ENCODE measurements at places on chromosomes 13 and 19.

DNA sequence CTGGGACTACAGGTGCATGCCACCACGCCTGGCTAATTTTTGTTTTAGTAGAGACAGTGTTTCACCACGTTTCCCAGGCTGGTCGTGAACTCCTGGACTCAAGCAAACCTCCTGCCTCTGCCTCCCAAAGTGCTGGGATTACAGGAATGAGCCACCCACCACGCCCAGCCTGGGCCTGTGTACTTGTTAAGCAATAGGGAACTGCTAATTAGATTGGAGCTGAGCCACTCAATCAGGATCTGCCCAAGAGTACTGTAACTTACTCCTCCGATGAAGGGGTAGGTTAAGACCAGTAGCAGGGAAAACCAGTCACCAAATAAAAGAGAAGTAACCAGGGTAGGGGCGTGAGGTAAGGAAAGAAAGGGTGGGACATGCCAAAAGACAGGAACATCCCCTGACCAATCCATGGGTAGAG is 2.3 kb downstream of the DDX39A start:
- no peak for DNase-seq

DNA sequence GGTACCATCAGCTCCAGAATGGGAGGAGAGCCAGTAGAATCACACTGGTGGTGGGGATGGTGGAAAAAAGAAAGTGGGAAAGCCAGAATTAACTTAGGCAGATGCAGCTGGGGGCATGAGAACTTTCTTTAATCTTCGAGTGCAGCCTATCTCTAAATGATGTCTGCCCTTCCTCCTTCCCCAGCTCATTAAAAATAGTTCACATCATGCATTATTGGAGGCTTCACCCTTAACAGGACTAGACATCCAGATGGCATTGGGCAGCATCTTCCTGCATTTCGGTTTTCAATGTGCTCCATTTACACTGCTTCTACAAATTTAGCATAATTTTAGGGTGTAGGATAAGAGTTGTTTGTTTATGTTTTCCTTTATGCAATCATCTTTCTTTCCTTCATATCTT is 272.8 kb downstream of the COG6 start:
- DNase-seq: no peak

GRCh38 chr13:78258304-78258703 is 339.7 kb upstream of the EDNRB start:
- no peak for DNase-seq

DNA sequence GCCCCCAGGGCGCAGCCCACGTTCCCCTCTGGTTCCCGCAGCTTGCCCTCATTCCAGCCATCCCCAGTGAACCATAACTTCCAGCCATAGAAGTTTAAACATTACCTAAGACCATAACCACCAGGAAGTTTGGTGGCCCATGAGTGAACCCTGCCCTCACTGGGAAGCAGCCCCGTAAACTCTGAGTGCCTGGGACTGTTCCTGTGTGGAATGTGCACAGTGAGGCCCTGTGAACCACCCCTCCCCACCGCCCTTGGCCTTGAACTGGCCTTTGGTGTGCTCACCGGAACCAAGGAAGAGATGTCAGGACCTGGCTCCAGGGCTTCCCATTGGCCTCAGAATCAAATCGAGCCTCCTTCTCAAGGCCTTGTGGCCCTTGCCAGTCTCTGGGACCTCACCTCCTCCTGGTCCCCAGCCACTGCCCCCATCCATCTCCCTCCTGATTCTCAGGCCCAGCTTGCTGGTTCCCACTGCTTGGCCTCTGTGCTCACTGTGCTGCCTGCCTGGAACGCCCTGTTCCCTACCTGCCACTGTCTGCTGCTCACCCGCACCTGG is 46.5 kb downstream of the DNM2 start:
- DNase-seq: no peak

DNA sequence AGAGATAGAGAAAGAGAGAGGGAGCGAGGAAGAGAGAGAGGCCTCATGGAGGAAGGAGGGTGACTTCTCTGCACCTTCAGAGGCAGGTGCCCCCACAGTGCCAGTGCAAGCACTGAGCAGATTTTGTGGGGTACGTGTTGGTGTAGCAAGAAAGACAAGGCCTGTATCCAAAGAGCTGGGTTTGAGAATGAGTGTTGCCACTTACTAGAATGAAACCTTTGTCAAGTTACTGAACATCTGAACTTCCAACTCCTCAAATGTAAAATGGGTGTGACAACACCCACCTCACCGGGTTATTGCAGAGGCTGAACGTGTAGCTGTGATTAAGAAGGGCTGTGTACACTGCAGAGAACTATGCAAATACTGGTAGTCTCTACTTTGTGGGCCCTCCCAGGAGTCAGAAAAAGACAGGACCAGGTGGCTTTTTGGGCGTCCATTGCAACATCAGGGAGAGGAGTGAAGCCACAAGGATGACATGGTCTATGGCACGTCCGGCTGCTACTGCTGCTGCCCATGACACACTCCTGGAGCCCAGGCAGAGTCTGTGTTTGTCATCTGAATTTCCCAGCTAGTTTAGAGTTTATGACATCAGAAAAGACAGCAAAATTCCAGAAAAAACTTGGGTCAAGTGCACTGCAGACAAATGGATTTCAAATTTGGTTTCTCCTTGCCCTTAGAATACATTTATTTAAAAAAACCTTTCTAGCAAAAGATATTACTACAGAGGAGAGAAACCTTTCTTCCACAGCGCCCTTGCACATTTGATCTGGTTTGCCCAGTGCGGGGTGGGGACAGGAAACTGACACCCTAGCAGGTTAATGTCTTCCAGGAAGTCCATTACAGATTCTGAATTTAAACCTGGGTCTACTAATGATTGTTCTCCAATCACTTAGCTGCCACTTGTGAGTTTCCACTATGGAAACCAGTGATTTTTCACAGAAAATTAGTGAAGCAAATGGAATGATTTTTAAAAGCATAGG is 54.0 kb upstream of the ATP12A start:
- DNase-seq: no peak

GRCh38 chr19:41174297-41174928 is 18.6 kb upstream of the CYP2S1 start:
- DNase-seq: no peak

All from astrocyte (in vitro differentiated cells and primary cell).